ENCODE measurements at places on chromosomes 5 and 9.
A peak's percentile ranks its signal among the peaks of the same experiment; 100 is the strongest.

DNA sequence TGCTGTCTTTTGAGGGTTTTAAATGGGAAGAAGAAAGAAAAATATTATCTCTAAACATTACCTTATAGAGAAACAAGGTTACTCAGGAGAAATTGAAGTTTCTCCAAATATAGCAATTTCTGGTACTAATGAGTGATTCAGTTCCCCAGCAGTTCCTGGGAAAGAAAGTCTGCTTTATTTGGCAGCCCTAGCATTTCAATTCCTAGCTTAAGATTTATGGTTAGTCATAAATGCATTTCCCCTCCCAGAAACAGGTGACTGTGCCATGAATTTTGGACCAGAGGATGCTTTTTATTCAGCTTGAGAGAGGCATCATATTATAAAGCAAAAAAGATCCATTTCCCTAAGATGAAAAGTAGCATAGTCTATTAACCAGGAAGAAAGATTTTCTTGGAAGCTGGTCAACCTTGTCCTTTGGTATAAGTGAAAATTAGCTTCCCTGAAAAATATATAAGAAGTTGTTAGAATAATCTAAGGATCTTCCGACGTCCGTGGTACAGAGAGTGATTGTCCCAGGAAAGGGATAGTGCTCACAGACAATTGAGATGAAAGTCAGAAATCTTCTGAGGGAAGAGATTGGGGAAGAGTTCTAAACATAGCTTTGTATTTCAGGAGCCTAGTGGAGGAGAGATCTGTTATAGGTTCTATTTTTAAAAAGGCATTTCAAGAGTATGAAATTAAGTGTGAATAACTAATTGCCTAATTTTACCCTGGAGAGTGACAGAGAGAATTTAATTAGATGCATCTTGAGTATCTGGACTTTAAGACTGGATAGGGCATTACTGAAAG, 164.9 kb downstream of the ESM1 start:
- DNase-seq, result no peak

- DNase-seq, result no peak
Measured at GRCh38 chr9:14987858-14988257, 77.6 kb upstream of the FREM1 start.

DNA sequence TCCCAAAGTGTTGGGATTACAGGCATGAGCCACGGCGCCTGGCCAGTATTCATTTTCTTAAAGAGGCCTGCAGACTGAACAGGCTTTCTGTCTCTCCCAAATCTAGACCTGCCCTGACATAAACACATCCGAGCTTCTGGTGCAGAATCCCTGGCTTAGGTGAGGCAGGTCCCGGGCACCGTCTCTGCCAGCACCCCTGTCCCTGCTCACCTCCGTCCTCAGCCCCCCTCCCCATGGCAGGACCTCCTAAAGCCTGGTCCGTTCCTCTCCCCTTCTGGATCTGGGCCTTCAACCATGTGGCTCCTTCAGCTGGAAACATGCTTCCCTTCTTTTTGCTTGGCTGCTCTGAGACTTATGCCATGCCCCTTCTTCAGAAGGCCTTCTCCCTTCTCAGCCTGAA, 22.7 kb upstream of the RXRA start:
- DNase-seq, result no peak

DNA sequence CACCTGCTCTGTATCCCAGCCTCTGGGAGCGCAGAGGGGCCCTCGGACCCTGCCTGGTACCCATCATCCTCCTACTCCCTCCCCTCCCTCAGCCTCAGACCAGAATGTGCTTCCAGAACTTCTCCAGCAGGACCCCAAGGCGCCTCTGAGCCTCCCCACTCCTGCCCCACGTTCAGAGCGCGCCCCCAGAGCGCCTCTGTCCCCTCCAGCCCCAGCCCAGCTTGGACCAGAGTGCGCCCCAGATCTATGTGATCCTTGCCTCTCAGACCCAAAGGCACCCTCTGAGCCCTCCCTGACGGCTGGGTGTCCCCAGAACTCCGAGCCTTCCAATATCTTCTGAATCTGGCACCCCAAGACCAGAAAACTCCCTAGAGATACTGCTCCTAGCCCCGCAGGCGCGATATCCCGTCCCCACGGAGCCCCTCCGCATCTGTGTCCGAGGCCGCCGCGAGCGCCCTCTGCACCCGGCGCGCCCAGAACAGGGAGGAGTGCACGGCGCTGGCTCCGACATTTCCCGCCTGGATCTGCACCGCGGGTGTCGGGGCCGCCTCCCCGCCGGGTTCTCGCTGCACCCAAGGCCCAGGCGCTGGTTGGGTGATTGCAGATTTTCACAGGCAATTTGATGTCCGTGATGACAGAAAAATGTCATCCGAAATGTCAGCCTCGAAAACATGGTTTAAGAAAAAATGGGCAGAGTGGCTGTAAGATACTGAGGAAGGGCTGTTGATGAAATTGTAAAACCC, 522 bp downstream of the BHMT start:
- DNase-seq, result no peak

GRCh38 chr5:163512526-163512925, 7.1 kb downstream of the MAT2B start:
- no peak for DNase-seq

DNA sequence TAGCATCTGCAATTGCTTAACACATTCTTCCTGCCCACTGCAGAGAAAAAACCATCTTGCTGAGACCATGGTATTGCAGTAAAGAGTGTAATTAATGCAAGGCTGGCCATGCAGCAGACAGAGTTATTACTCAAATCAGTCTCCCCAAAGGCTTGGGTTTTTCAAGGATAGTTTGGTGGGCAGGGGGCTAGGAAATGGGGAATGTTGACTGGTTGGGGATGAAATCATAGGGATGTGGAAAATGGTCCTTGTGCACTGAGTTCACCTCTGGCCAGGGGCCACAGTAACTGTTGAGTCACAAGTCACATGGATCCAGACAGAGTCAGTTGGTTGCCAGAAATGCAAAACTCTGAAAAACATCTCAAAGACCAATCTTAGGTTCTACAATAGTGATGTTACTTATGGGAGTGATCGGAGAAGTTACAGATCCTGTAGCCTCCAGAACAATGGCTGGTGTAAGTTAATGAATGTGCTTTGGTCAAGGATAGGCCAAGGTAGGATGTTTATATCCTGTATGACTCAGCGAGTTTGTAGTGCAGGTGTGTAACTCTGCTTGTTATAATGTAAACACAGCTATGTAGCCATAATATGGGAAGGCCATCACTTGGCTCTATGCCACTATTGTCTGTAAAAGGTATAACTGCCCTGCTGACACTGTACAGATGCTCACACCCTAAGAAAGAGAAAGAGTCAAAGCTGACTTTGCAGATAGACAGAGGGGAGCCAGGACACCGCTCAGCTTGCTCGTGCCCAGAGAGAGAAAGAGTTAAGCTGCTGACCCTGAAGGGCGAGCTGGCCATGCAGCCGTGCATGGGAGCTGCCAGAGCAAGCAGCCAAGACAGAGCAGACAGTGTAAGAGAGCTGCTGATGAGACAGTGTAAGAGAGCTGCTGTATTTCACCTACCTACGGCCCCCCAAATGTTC, 27.2 kb downstream of the C9orf152 start:
- DNase-seq, result no peak

GRCh38 chr9:116774421-116775180, 87.5 kb downstream of the TRIM32 start:
- DNase-seq, result no peak

DNA sequence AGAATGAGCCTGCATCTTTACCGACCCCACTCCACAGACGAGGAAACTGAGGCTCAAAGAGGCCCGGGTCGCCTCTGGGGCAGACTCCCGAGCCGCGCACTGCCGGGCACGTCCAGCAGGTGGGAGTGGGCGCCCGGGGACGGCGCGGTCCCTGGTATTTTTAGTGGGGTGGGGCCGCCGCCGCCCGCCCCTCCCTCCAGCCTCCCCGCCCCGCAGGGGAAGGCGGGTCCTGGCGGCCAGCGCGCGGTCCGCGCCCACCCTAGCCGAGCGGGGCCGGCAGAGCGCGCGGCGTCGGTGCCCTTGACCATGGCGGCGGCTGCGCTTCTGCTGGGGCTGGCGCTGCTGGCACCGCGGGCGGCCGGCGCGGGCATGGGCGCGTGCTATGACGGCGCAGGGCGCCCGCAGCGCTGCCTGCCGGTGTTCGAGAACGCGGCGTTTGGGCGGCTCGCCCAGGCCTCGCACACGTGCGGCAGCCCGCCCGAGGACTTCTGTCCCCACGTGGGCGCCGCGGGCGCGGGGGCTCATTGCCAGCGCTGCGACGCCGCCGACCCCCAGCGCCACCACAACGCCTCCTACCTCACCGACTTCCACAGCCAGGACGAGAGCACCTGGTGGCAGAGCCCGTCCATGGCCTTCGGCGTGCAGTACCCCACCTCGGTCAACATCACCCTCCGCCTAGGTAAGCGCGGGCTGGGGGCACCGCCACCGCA, at the start of gene LAMC3:
TSS of gene LAMC3 (plus strand) at position 266 of the 710 bp plus-strand sequence. CDS start at position 307, 41 bp downstream.
- no peak for DNase-seq

GRCh38 chr5:154369682-154370081, 76.1 kb upstream of the SAP30L start:
- DNase-seq, result no peak

GRCh38 chr5:174606153-174606552, 118.2 kb upstream of the MSX2 start:
- no peak for DNase-seq

DNA sequence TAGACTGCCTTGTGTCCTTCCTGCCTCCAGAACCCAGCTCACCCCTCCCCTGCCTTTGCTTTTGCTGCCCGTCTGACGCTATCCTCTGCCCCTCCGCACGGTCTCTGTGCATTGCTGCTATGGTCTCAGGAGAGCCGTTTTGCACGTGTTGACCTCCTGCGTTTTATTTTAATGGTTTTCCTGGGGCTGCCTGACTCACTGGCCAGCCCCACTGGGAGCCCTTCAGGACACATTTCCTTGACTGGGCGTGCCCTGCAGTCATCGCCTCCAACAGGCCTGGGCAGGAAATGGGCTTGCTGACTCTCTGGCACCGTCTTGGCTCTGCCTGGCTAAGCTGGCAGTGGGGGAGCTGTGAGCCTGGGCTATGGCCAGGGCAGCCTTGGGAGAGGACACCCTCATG, 17.9 kb upstream of the ASS1 start:
- peak; percentile 92 for DNase-seq

DNA sequence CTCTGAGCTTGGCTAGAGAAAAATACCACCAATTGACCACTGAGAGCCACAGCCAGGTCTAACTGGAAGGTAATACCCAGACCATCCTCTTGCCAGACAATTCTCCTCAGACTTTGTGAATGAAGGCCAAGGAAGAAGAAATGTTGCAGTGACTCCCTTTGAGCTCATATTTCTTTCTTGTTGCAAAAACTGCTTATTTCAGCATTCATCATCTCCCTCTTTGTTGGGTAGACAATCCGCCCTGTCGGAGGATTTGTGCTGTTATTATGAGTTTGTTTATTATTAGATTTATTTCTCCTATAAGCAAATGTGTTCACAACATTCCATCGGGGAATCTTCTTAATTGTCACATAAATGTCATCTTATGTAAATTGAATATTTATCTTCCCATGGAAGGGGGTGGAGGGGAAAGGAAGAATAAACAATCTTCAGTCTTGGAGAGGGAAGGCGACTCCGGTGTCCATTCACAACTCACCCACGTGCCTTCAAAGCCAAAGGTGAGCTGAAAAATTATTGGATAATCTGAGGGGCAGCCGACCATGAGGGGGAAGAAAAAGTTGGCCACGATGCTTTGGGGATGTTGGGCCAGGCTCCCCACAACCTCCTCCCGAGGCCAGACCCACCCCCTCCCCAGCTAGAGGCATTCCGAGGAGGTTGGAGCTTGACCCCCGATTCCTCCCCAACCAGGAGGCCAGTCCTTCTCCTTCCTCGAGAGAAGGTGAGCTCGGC, 1.8 kb upstream of the JADE2 start:
- DNase-seq, result no peak

GRCh38 chr9:88938189-88938588, 53.1 kb upstream of the S1PR3 start:
- DNase-seq, result no peak

DNA sequence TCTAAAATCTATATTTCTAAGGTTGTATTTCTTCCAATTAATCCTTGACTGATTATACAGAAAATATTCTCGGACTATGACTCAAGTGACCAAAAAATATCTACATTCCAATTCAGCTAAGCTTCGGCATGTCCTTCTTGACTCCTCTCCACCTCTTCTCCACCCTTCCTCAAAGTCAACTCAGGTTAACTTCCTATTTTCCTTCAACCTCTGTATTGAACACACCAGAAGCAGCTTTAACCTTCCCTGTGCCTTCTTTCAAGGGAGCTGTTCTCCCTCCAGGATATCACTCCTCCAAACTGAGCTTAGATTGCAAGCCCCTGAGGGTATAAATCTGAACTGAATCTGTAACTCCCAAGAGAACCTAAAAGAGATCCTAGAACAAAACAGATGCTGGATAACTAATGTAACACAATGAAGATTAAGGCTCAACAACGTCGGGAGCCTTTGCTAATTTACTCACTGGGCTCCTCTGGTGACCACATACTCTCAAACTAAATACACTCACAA, 1.1 kb downstream of the SLCO4C1 start:
- no peak for DNase-seq

DNA sequence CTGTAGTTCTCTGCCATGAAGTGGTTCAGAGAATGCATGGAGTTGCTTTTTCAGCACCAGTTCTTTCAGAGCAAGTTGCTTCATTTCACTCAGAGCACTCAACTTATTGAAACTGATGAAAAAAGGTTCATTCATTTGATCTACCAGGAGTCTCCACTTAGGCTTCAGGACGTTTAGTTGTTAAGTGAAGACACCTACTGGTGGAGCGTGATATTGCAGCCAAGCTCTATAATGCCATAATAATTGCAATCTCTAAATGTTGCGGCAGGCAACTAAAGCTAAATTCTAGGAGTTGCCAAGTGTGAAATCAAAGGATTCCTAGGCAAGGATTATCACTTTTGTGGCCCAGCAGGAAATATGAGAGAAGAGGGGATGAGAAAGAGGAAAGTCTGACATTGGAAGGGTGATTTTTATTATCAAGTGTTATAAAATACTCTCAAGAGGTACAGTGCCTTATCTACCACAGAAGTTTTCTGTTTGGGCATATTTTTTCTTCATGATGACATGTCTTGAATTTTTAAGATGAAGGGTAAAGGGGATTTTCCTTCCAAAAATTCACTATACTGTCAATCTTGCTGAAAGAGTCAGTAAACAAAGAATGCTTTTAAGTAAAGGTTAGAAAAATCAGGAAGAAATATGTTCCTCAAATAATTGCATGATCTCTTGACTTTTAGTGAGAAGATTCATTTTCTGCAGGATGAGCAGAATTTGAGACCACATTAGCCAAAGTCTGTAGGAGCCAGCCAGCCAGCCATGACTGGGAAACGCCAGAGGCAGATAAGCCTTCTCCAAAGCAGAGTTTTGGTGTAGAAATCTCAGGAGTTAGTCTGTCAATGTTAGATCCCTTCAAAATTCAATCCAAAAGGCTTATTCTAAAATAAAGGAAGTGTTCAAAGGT, 83.4 kb downstream of the SH3PXD2B start:
- peak; percentile 12 for DNase-seq

DNA sequence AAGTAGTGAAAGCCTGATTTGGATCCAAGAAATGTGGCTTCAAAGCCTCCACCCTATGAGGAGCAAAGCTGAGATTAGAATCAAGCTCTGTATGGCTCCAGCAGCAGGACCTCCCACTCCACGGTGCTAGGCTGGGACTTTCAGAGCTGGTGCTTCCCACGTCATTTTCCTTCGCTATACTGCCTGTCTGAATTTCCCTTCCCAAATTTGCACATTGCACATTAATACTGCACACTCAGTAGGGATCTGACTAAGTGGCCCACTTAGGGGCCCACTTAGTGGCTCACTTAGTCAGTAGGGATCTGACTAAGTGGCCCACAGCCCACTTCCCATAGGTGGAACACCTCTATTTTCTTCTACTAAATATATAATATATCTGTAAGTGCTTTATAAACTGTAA, 14.1 kb upstream of the SPDL1 start:
- DNase-seq, result no peak

- no peak for DNase-seq
Measured at GRCh38 chr5:117487556-117487955, 912.9 kb upstream of the SEMA6A start.

Measured in T1000 (cell line).